BJ (cell line): ENCODE measurements at places on chromosomes 1 and 21. TPM values are rescaled to one million over a fixed set of nuclear protein-coding genes. Genes with fewer than 3 reads are reported as not detected.

OPTC gene
- polyA plus RNA-seq, result not detected in 2 replicates

CFHR3 gene
- polyA plus RNA-seq, result not detected in 2 replicates

GRIK3 gene
- polyA plus RNA-seq, result not detected in 2 replicates

DCST1 gene
- not detected in 2 replicates for polyA plus RNA-seq

REN gene
- 0.99 and 1.2 TPM in 2 replicates for polyA plus RNA-seq

FBXO42 gene
- 19.7 and 31.7 TPM in 2 replicates for polyA plus RNA-seq

CYP4A22 gene
- not detected in 2 replicates for polyA plus RNA-seq

NBPF10 gene
- polyA plus RNA-seq, result 0.77 and 1.0 TPM in 2 replicates

LMX1A gene
- not detected in 2 replicates for polyA plus RNA-seq

KRTAP6-3 gene
- not detected in 2 replicates for polyA plus RNA-seq

INAVA gene
- polyA plus RNA-seq, result 0.01 TPM in 1 of 2 replicates, not detected in the other

SELENBP1 gene
- polyA plus RNA-seq, result 27.9 and 47.9 TPM in 2 replicates

ACTL8 gene
- 0.07 TPM in 2 replicates for polyA plus RNA-seq

ZNF648 gene
- not detected in 2 replicates for polyA plus RNA-seq

SERTAD4 gene
- 6.2 and 8.7 TPM in 2 replicates for polyA plus RNA-seq

DDR2 gene
- polyA plus RNA-seq, result 267 and 282 TPM in 2 replicates

CPLANE2 gene
- 4.3 and 8.3 TPM in 2 replicates for polyA plus RNA-seq

RNF186 gene
- not detected in 2 replicates for polyA plus RNA-seq

INSRR gene
- polyA plus RNA-seq, result not detected in 2 replicates

CEP85 gene
- 9.4 and 10.8 TPM in 2 replicates for polyA plus RNA-seq

SPATA1 gene
- 0.32 and 0.69 TPM in 2 replicates for polyA plus RNA-seq

KMO gene
- not detected in 2 replicates for polyA plus RNA-seq

ICOSLG gene
- 0.27 and 1.3 TPM in 2 replicates for polyA plus RNA-seq

DEPDC1 gene
- 5.3 and 10.3 TPM in 2 replicates for polyA plus RNA-seq

CD164L2 gene
- not detected in 2 replicates for polyA plus RNA-seq

S100A7A gene
- not detected in 2 replicates for polyA plus RNA-seq

MROH7 gene
- polyA plus RNA-seq, result 0.05 and 0.10 TPM in 2 replicates

SETD4 gene
- polyA plus RNA-seq, result 13.7 and 14.6 TPM in 2 replicates

KRTAP21-1 gene
- polyA plus RNA-seq, result not detected in 2 replicates

PKP1 gene
- polyA plus RNA-seq, result 0.05 TPM in 2 replicates

CCDC28B gene
- 11.5 and 13.9 TPM in 2 replicates for polyA plus RNA-seq

KCNJ15 gene
- polyA plus RNA-seq, result 0.02 and 0.18 TPM in 2 replicates

NFASC gene
- polyA plus RNA-seq, result 6.8 and 10.9 TPM in 2 replicates

ILDR2 gene
- polyA plus RNA-seq, result 0.01 TPM in 1 of 2 replicates, not detected in the other

LCE1D gene
- not detected in 2 replicates for polyA plus RNA-seq
